ENCODE measurements at places on chromosomes 3 and 15. TPM values are rescaled to one million over a fixed set of nuclear protein-coding genes. Genes with fewer than 3 reads are reported as not detected.

- no peak for DNase-seq
Observed at GRCh38 chr15:60803059-60803458, 324.1 kb upstream of the ICE2 start.

The SLC22A14 gene
- total RNA-seq = not detected

- DNase-seq = no peak
Observed at GRCh38 chr15:51083641-51084166, 11.0 kb downstream of the TNFAIP8L3 start.

GRCh38 chr3:17845026-17845812, 102.8 kb upstream of the TBC1D5 start:
- DNase-seq = no peak

DNA sequence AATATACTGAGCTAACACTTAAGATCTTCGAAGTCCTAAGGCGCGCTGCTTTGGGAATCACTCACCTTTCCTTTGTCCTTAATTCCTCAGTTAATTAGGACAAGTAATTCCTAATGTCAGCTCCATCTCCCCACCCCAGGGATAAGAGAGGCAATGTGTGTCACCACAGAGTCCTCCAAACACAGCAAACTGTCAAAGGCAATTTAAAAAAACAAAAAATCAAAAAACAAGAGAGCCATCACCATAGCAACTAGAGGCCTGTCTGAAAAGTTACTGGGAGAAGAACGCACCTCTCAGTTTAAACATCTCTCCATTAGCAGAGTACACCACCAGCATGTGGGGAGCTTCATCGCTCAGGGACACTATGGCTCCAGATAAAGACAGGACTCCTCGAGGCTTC, 101.7 kb downstream of the OSBPL10 start:
- no peak for DNase-seq

The CCNB2 gene
- total RNA-seq = 0.28 TPM

DNA sequence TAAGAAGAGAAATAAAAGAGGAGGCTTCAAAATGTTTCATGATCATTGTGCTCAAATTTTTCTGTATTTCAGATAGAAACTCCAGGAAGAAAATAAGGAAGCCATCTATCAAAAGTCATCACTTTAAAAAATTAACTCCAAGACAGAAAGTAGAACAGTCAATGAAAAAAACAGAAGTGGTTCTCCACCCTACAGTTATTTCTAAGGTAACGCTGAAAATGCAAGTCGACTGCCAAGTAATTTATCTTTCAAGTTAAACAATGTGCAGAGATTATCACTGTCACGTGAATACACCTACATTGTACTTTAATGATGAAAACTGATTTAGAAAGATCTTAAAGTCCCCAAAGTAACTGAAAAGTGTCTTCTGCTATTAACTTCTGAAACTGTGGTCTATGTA, 78.5 kb upstream of the SNRPA1 start:
- no peak for DNase-seq

- DNase-seq = no peak
Observed at GRCh38 chr15:41429003-41429890, 12.4 kb downstream of the RTF1 start.

DNA sequence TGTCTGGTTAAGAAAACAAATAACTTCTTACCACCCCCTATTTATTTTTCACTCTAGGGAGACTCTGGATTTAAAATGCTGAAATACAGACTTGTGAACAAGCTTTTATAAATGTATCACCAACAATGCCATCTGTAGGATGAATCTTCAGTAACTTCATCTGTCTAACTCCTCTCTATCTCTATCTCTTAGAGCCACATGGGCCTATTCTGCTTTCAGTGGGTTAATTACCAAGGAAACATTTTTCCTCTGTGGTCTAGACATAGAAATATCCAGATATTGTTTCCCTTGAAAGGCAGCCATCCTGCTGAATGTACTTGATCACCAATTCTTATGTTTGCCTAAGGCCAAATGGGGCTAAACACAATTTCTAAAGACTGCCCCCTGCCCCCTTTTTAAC, 167.6 kb upstream of the COL8A1 start:
- no peak for DNase-seq

DNA sequence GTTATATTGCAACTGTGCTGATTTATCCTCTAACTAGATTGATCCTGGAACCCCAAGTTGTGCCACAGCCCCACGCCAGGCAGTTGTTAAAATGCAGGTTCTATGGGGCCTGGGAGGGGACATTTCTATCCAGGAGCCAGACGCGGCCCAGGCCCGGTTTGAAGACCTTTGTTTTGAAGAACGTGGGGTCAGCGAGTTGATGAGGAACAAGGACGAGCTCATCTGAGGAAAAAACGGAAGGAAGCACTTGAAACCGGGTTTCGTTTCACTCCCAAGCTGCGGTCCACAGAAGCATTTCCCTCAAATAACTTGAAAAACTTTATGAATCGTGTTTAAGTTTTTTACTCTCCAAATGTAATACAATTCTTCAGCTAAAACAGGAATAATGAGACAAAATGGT, 76.4 kb downstream of the CHSY1 start:
- DNase-seq = no peak

DNA sequence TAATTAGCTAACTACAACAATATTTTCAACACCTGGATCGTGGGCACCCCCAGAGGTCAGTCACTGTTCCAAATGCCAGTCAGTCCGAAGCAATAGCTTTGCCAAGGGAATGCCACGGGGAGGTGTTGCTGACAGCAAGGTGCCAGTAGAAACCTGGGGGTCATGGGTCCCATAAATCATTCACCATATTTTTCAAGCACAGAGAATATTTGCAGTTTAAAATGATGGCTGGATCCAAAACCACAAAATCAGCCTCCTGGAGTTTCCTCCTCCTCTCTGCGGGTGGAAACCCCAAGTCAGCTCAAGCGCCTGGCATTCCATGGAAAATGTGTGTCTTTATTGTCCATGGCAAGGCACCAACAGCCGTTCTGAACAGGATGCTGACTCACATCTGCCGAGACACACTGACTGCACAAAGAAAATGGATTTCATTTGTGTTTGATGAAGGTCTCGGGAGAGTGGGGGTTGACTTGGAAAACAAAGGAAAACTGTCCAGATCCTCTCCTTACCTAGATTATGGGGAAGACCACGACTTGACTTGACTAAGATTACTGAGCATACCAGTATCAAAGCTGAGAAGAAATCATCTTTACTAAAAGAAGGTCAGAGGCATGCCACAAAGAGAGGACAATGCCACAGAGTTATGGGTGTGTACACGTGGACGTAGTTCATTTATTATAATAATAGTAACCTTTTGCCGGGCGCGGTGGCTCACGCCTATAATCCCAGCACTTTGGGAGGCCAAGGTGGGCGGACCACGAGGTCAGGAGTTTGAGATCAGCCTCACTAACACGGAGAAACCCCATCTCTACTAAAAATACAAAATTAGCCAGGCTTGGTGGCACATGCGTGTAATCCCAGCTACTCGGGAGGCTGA, 26.4 kb downstream of the ANXA2 start:
- no peak for DNase-seq
